Immature natural killer cell (primary cell): ENCODE measurements at places on chromosomes 11 and 22.

DNA sequence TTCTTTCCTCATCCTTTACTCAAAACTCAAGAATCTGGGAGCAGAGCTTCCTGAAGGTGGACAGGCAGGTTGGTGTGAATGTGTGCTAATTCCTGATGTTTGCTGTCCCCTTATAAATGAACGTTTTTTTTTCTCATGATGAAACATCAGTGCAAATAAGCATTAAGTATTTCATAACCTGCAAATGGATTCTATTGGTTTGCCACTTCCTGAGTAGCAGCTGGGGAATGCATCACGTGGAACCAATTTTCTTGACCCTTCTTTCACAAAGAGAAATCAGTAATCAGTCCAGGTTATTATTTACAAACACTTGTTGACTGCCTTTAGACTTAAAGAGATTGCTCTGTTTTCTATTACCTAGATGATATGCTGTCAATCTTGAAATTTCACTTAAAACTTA lies 40.1 kb upstream of the SCN3B start:
- DNase-seq, result no peak

DNA sequence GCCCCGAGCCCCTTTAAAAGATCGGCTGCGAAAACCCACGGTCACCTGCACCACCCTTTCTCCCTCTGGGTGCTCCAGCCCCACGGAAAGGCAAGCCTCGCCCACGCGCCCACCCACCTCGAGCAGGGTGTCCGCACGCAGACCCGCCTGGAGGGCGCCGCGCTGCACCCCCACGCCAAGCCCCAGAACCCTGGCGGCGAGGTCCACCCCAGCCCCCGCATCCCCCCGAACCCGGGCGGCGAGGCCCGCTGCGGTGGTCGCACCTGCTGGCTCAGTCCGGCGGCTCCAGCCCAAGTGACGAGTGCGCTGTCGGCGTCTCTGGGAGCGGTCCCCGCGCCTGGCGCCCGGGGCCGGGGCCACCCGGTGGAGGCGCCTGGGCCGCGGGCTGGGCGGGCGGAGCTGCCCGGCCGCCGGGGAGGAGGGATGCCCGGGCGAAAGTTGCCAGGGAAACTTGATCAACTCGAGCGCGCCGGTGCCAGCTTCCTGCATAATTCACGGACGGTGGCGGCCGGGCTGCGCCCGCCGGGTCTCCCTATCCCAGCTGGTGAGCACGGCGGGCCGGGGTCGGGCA lies 1.1 kb downstream of the SHANK2 start:
- no peak for DNase-seq

DNA sequence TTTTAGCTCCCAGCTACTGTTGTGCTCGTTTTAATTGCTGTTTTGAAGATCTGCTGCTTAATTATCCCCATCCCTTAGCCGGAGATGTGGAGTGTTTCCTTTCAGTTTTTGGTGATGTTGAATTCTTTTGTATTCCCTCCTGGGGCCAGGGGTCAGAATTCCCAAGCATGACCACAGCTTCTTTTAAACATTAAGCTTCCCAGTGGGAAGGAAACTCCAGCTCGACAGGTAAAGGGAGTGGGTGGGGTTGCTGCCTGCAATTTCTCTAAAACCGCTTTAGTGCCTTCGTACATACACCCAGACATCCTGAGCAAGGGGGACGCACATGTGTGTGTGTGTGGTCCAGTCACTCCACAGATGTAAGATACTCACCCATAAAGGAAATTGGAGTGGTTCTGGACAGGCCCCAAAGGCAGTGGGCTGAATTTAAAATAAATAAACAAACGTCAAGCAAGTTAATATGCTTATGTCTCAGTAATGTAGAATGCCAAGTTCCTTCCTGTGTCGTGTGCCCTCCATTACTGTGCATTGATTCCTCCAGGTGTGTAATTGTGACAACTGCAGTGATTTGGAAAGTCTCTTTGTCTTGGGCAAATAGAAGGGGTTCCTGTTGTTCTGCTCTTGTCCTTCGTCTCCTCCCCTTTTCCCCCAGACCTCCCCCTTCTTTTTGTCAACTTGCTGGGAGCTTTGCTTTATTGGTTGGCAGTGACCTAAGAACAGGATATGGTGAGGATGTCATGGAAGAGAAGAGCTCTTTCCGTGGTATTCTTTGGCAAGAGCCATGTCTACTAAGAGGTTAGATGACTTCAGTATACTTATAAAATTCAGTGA lies 19.2 kb upstream of the ADSL start:
- no peak for DNase-seq

- no peak for DNase-seq
Measured at GRCh38 chr22:45757936-45758335, 86.3 kb downstream of the ATXN10 start.

DNA sequence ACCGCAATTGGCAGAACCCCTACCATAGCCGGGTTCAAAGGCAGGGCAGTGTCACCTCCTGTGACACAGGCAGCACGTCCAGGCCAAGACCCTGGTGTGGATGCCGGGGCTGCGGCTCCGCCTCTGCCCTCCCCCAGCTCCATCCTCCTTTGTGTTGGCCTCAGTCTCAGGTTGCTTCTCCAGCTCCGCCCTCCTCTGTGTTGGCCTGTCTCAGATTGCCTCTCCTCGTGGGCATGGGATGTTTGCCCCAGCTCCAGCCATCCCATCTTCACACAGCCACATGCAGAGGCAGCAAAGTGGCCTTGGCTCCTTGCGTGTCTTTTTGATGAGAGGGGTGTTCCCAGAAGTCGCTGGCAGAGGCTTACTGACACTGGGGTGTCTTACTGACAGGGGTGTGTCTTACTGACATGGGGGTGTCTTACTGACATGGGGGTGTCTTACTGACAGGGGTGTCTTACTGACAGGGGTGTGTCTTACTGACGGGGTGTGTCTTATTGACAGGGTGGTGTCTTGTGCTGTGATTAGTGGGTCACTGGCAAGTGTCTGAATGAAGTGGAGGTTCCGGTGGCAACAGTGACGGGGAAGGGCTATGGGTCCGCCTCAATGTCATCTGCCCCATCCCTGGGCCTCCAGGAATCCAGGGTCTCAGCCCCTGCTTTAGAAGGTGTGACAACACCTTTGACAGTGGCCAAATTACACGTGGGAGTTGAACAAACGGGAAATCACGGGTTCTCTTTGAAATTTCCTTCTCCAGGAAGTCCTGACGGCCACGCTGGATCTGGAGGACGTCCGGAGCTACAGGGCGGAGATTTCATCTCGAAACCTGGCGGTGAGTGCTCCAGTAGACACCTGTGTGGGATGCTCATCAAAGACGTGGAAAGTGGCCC lies 24.9 kb downstream of the NADSYN1 start:
- no peak for DNase-seq
